Dermis blood vessel endothelial cell (primary cell): ENCODE measurements at places on chromosomes 1 and 21. TPM values are rescaled to one million over a fixed set of nuclear protein-coding genes. Genes with fewer than 3 reads are reported as not detected.

TMEM125 gene
- 0.05 TPM in 1 of 2 replicates, not detected in the other for total RNA-seq

RBM11 gene
- total RNA-seq = not detected in 2 replicates

FCRL3 gene
- not detected in 2 replicates for total RNA-seq

GALNT2 gene
- total RNA-seq = 49.4 and 90.3 TPM in 2 replicates

SH3D21 gene
- total RNA-seq = 0.74 and 1.5 TPM in 2 replicates

TMOD4 gene
- 0.56 TPM in 1 of 2 replicates, not detected in the other for total RNA-seq

SH2D1B gene
- 0.05 TPM in 1 of 2 replicates, not detected in the other for total RNA-seq
